ENCODE measurements at places on chromosomes 6 and 20.

DNA sequence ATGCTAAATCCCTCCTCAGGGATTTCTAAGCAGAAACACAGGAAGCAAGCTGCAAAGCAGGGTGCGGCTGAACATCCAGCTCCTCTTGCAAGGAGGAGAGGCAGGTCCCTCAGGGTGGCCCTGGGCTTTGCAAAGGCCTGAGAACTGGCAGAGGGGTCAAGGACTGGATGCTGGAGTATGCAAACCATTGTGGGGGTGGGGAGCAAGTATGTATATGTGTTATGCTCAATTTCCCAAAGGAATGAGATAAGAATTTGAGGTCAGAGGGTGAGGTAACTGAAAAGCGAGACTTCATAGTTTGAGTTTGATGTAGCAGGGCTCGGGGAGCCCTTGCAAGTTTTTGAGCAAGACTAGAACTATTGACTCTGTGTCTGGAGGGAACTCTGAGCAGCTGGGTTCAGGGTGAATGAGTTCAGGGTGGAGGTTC is 11.2 kb downstream of the SLC22A2 start:
- no peak for DNase-seq

DNA sequence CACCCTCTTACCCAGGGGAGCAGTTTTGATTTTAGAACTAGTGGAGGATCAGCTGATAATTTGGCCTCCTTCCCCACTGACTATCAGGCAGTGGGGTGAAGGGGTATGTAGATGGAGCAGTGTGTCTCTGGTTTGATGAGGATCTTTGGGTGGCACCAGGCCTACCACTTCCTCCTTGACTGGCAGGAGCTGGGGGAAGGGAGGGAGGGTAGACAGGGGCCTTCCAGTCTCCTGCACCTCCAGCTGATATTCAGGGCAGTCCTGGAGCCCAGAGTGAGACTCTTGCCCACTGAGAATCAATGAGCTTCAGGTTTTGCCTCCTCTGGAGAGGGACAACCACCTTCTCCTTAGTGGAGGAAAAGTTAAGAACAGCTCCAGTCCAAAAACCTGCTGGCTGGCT is 3.2 kb downstream of the DEF6 start:
- peak; percentile 38 for DNase-seq

DNA sequence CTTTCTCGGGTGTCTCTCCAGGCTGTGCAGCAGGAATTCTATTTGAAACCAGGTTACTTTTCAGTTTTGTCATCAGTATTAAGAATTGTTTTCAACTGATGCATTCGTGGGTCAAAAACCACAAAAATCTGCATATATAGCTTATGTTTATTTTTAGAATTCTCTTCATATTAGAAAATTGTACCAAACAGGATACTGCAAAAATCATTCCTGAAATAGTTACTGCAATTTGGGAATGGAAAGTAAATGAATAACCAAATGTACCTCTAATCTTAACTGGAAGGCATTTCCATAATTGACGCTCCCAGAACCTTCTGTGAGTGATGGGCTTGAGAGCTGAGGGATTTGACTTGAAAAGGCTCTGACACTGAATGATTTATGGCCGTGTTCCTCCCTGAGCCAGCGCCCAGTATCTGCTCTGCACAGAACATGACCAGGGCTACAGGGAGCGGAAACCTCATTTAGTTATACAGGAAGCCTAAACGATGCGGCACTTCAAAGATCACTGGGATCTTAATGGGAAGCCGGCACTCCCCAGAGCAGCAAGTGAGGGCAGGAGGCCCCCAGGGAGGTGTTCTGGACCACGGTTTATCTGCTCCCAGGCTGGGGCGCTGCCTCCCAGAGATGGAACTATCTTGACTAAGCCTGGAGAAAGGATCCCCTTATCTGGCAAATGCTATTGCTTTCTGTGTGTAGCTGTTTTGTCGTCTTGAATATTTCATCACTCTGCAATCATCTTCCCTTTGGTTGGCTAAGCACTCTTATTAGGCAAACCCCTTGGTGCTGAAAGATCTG is 446.0 kb downstream of the QKI start:
- no peak for DNase-seq

GRCh38 chr20:19823971-19824370 is 65.9 kb downstream of the RIN2 start:
- DNase-seq: no peak

- no peak for DNase-seq
Measured at GRCh38 chr6:168226902-168227318, 92.7 kb downstream of the DACT2 start.

- DNase-seq: no peak
Measured at GRCh38 chr6:16224409-16224808, 14.0 kb upstream of the GMPR start.

- DNase-seq: no peak
Measured at GRCh38 chr6:113396730-113397129, 460.4 kb upstream of the MARCKS start.

DNA sequence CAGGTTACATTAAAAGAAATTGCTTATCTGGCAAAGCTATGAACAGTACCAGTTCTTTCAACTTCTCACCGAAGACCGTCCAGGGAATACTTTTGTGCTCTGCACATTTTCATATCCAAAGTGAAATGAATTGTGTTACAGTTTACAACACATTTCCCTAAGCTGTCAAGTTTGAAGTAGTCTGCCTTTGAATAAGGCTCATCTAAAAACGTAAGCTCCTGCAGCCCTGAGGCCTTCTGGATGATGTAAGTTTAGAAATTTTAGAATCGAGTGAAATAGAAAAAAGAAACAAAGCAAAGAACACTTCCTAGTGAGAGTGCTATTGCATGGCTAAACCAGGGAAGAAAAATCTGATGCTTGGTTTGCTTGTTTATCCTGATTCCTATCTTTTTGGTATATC is 653.8 kb downstream of the MMUT start:
- no peak for DNase-seq

- DNase-seq: no peak
Measured at GRCh38 chr20:57717797-57718196, 8.0 kb upstream of the PMEPA1 start.

DNA sequence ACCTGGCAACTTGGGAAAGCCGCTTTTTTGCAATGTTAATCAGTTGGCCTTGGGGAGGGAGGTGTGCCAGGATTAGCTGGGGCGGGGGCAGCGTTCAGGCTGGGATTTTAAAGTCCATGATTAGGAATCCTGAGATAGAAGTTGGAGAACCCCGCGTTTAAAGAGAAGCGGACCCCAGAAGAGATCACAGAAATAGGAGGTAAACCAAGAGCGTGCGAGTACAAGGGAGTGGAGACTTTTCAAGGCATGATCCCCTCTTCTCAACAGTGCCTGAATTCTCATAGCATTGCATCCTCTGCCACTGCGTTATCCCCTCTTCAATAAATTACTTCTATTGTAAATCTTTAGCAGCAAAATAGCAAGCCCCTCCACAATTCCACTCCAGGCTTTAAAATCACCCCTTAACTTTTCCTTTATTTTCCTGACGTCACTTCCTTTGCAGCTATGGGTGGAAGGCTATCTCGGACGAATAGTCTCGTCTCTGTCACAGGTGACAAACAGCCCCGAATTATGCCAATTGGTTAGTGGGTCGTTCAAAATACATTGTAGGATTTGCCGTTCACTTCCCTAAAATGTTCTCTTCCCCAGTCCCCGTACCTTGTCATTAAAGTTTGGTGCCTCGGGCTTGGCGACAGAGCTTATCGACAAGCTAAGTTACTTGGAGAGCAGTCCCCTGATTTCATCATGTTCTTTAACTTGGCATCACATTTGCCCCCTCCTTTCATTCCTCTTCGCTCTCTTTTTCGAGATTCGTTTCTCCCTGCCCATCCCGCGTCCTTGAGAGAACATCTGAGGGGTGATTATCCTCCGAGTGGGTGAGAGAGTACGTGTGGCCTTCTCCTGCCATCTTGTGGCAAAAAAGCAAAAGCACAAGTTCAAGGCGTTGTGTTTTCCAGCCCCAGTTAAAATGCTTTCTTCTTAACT is 17.1 kb downstream of the OR2B2 start:
- peak; percentile 28 for DNase-seq

GRCh38 chr6:15526212-15526701 is 136.6 kb downstream of the DTNBP1 start:
- no peak for DNase-seq

GRCh38 chr6:82277686-82278085 is 30.1 kb upstream of the IBTK start:
- no peak for DNase-seq

GRCh38 chr6:157162766-157163433 is 160.4 kb downstream of the TMEM242 start:
- no peak for DNase-seq

DNA sequence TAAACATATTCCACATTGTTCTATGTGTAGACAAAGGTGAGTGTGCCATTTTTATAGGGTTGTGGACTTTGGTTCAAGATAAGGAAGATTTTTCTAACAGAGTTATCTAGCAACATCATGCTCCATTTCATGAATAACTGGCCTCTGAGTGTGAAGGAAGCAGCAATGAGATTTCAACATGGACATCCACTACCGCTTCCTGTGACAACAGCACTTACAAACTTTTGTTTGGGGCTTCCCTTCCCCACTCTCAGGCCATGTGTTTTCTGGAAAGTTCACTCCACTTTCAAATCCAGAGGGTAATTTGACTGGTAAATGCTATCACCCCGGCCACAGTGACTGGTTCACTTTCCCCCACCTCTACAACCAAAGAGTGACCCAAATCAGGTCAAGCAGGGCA is 38.1 kb upstream of the PROKR2 start:
- DNase-seq: no peak

GRCh38 chr6:108850669-108851465 is 2.6 kb downstream of the ARMC2 start:
- no peak for DNase-seq

DNA sequence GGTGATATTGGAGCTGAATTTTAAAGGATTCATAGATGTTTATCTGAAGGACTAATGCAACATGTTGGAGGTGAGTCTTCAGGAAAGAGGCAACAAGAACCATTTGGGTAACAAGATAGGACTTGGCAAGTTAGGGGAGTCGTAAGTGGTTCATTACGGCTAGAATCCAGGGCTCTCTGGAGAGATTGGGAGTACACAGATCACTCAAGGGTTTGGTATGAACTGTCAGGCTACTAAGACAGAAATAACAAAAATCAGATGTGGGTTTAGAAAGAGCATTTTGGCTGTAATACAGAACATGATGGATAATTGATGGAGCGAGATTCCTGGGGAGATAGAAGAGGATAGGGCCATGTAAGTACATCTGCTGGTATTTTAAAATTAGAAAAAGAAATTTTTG is 86.3 kb upstream of the ESR1 start:
- DNase-seq: no peak

- no peak for DNase-seq
Measured at GRCh38 chr6:56381801-56382251, 134.4 kb upstream of the COL21A1 start.

DNA sequence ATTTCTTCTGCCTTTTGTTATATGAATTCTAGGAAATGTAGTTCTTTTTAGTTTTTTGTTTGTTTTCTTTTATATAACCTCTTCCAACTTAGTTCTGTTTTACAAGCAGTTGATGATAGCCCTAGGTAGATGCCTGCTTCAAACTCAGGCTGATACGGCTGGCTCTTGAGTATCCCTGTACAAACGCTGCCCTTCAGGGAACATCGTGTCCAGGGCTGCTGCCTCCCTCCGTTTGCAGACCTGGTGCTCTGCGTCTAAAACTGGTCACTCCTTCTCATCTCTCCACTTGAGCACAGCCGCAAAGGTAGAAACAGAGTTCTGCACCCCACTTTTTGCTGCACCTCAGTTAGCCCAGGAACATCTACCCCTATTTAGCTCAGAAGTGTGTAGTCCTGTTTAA is 310.1 kb downstream of the PRL start:
- no peak for DNase-seq

GRCh38 chr6:125974214-125974866 is 12.0 kb upstream of the TRMT11 start:
- DNase-seq: no peak

DNA sequence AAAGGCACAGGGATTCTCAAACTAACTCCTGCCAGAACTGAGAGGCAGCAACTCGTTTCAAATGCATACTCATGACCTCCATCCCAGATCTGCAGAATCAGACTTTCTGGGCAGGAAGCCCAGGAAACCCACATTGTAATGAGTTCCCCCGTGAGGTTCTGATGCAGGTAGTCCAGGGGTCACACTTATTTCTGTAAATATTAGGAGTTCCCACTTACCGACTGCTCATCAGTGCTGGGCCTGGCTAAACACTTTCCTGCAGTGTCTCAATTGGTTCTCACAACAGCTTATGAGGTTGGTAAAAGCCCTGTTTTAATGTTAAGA is 11.6 kb downstream of the DUSP15 start:
- no peak for DNase-seq

- no peak for DNase-seq
Measured at GRCh38 chr20:10453241-10453640, 18.1 kb downstream of the SLX4IP start.

GRCh38 chr20:47614703-47615309 is 113.1 kb downstream of the NCOA3 start:
- DNase-seq: no peak

GRCh38 chr6:1622851-1623768 is 13.4 kb downstream of the FOXC1 start:
- no peak for DNase-seq

- DNase-seq: peak; percentile 26
Measured at GRCh38 chr6:32692019-32692418, 25.6 kb upstream of the HLA-DQB1 start.

GRCh38 chr6:82118150-82118562 is 129.4 kb downstream of the IBTK start:
- no peak for DNase-seq

DNA sequence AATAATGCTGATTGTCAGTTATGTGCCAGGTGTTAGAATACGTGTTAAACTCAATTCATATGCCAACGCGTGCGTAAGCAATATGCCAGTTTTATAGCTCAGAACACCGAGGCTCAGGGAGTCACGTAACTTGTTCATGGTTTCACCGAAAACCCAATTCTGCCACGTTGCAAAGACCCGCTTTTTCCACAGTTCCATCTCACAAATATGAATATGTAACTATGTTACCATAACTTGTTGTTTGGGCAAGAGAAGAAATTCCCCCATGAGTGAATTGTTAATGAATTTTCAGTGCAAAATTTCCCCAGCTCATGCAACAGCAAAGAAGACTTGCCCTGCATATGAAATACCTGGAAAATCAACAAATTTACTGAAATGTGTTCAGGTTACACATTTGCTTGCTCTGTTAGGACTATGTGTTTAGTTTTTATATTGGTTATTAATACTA is 30.1 kb downstream of the SF3B5 start:
- DNase-seq: no peak

- no peak for DNase-seq
Measured at GRCh38 chr20:38162878-38163875, 1.9 kb downstream of the TGM2 start.

- DNase-seq: no peak
Measured at GRCh38 chr6:45375449-45375848, 2.3 kb downstream of the SUPT3H start.

DNA sequence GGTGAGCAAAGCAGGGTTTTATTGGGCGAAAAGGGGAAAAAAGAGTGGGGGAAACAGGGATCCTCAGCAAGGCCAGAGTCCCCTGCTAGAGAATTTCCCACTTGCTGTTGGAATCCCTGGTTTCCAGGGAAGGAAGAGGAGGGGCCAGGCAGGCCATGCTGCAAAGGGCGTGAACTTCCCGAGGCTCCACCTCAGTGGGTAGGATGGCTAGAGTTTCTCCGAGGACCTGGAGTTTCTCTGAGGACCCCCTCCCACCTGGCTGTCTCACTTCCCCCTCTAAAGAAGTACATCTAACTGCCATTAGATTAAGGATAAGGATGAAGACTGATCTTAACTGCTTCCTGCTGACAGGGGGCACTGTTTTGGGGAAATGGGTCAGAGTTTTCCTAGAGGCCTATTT is 1239.3 kb upstream of the GJE1 start:
- no peak for DNase-seq

Data from activated naive CD4-positive, alpha-beta T cell (primary cell).